PC-9 (cell line): ENCODE measurements at places on chromosomes 1 and 21.

- no peak for DNase-seq
These were observed 9.5 kb upstream of the NDUFS5 start for GRCh38 chr1:39016604-39017171.

DNA sequence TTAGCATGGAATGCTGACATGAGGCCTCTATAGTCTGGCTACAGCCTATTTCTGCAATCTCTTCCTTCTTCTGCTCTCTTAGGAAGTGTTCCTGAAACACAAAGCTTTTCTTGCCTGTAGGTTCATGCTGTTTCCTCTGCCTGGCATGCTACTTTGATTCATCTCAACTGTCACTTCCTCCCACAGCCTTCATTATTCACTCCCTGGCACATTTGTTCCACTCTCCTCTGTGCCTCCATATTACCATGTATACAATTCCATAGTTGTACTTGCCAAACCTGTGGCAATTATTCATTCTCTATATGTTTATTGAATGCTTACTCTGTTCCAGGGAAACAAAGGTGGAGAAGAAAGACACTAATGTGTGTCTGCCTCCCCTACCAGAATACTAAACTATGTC, 210.2 kb downstream of the LRRC7 start:
- no peak for DNase-seq

DNA sequence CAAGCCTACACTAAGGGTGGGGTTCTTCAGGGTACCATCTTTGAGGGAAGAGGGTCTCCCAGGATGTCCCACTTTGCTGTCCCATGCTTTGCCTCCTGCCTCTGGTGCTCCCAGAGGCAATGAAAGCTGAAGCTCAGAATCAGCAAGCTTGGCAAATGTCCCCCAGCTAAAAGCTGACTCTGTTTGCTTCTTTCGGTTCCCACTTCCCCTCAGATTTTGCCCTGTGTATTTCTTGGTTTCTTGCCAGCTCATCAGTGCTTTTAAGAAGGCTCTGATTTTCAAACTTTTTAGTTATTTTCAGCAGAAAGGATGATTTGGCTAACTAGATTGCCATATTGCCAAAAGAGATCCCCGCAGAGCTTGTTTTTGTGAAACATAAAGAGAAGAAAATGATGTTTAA, 33.1 kb upstream of the COG2 start:
- no peak for DNase-seq

- no peak for DNase-seq
These were observed 186.1 kb downstream of the TRABD2B start for GRCh38 chr1:47810964-47811682.

- DNase-seq = no peak
These were observed 319.9 kb upstream of the DUSP10 start for GRCh38 chr1:222061711-222062359.

GRCh38 chr1:2228694-2229036, 546 bp downstream of the SKI start:
- DNase-seq = no peak

GRCh38 chr1:42941640-42942330, 16.9 kb downstream of the SLC2A1 start:
- peak; percentile 92 for DNase-seq

GRCh38 chr1:20685099-20685662, 24.0 kb upstream of the DDOST start:
- DNase-seq = no peak

DNA sequence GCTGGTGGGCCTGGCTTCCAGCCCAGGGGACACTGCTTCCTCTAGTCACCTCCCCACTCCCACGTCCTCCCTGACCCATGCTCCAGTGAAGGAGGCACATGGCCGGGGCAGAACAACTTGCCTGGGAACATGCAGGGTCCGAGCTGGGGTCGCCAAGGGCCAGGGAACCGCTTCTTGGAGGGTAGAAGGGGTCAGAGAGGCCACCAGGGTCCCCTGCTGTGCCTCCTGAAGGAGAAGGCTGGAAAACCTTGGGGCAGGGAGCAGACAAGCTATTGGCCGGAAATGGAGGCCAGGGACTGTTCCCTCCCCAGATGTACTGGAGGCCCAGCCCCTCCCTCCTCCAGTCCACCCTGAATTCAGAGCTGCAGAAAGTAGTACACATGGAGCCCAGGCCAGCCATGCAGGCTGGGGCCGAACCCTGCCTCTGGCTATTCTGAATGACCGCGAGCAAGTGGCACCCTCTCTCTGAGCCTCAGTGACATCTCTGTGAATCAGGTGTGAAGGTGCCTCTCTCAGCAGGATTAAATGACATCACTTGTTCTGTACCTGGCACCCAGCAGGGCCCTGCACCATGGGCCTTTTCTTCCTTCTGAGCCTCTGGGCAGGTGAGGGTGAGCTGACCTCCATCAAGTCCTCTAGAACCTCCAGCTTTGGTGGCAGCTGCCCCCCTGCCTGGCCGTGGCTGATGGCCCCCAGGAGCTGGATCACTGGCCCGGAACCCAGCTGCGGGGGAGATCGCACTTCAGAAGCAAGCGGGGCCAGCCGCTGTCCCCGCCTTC, 15.7 kb downstream of the SPOCD1 start:
- no peak for DNase-seq

GRCh38 chr1:33167650-33168447, 14.0 kb downstream of the TRIM62 start:
- DNase-seq = peak; percentile 84

GRCh38 chr1:50346621-50347020, 76.6 kb downstream of the DMRTA2 start:
- DNase-seq = no peak

DNA sequence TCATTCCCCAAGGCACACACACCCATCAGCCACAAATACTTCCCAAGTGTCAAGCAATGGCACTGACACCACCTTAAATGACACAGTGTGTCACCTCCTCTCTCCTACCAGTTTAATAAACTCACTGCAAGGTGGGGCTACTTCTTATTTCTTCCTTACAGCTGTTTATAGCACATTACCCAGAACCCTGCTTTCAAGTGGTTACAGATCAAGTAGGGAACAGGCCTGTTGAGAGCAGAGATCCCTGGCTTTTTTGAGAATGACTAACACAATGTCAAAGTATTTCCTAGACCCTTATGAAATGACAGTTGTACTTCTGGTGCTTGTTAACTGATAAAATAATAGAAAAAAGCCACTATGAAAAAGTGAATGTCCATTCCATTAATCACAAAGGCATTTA, 19.8 kb downstream of the ZBTB17 start:
- DNase-seq = no peak

- DNase-seq = no peak
These were observed 450 bp downstream of the SDE2 start for GRCh38 chr1:225998560-225999226.

DNA sequence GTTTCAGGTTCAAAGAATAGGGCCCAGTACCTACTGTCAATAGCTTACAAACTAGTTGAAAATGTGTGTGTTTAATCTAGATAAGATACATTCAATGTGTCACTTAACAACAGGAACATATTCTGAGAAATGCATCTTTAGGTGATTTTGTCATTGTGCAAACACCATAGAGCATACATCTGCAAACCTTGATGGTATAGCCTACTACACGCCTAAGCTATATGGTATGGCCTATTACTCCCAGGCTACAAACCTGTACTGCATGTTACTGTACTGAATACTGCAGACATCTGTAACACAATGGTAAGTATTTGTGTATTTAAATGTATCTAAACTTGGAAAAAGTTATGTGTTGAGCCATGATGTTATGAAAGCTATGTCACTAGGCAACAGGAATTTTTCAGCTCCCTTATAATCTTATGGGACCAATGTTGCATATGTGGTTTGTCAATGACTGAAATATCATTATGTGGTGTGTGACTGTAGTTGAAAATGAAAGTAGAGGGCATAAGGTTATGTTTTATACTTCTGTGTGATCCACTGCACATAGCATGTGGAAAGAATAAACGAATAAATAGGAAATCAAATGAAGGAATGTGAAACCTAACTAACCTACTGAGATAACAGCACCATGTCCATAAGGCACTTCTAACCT, 129.0 kb upstream of the CAMK1G start:
- no peak for DNase-seq

- no peak for DNase-seq
These were observed 124.8 kb downstream of the CLEC20A start for GRCh38 chr1:178371933-178372388.

- DNase-seq = no peak
These were observed 9.3 kb downstream of the TMEM39B start for GRCh38 chr1:32082022-32082421.

- DNase-seq = no peak
These were observed 215.3 kb downstream of the SDCCAG8 start for GRCh38 chr1:243471026-243471685.

DNA sequence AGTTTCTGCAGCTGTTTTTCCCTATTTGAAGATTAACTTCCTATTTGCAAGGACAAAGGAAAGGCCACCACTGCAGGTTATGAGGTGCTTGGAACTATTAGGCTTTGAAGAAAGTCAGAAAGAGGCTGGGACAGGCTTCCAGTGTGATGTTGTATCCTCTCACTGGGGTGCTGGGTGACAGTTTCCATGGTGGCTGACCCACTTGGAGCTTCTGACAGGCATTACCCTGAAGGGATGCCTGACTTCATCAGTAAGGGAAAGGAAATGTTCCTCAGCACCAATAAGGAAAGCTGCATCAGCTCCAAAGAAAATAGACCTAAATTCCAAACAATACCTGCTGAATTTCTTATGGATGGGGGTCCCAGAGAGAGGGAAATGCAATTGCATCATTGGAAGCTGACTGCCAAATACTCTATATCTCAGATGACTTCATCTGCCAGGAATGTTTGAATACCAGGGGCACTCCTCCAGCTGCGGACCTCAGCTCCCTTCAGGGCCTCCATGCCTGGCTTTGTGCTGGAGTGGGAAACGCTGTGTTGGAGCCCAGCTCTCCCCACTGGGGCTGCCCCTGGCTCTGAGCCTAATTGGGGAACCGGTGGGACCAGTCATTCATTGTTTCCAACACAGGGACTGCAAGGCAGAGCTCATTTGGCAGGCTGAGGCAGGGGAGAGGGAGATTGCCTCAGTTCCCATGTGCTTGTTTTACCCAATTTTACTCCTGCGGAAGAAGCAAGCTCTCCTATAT, 76.6 kb downstream of the RGL1 start:
- peak; percentile 88 for DNase-seq

- DNase-seq = no peak
These were observed 9.5 kb upstream of the C1orf174 start for GRCh38 chr1:3909615-3910014.

DNA sequence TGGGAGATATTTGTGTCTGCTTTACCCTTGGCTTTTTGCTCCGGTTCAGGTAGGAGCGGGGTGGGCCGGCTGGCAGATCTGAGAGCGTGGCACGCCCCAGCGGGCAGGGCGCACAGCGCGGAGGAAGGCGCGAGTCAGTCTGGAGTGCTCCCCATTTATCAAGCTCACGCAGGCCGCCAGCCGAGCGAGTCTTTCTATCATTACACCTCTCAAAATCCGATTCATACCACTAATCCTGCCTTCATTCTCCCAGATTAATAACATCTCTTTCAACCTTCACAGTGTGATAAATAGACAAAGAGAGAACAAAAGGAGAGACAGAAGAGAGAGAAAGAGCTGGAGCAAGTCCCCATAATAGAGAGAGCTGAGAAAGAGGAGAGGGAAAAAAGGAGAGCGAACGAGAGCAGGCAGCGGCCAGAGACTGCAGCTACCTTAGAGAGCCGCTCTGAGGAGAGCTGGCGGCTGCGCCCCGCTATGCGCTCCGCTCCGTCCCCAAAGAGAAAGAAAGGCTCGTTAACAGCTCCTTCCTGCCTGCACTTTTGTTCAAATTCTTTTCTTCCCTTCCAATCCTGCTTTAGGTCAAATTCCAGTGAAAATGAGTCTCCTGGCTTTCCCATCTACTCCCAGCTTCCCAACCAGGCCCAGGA, 48.0 kb downstream of the DMAP1 start:
- no peak for DNase-seq

GRCh38 chr1:153633161-153633753, 609 bp upstream of the CHTOP start:
- DNase-seq = no peak

- no peak for DNase-seq
These were observed 93.8 kb upstream of the PLPPR4 start for GRCh38 chr1:99170516-99170915.

DNA sequence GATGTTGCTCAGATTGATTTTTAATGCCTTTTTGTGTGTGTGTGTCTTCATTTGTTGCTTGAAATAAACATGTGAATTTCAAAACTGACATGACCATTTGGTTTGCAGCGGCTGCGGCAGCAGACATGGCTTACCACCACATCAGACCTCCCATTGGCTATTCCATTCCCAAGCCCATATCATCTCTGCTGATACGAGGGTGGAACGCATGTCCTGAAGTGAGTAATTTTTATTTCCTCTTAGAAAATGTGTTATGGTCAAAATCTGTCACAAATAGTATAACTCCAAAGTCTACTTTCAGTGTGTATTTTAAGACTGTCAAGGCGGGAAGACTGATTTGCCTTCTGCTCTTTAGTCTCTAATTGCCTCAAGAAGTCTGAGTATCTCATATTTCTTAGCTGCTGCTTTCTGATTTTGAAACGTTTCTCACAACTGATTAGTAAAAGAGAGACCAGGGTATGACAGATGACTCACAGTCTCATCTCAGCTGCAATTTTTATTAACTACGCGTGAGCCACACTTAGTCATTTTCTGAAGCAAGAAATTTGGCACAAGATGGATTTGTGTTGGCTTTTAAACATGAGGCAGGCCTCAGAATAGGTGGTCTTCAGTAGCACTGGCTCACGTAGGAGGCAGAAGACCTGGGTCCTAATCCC, 49.0 kb downstream of the LRRC53 start:
- DNase-seq = no peak

- DNase-seq = no peak
These were observed 64.2 kb downstream of the MEF2D start for GRCh38 chr1:156436141-156437036.

- DNase-seq = no peak
These were observed 99.9 kb downstream of the LYST start for GRCh38 chr1:235766794-235767285.

GRCh38 chr1:16013220-16013907, 4.5 kb downstream of the HSPB7 start:
- DNase-seq = peak; percentile 63

- no peak for DNase-seq
These were observed 53.2 kb downstream of the CNN3 start for GRCh38 chr1:94873520-94874351.

- no peak for DNase-seq
These were observed 101.1 kb downstream of the RHOU start for GRCh38 chr1:228836427-228836826.

DNA sequence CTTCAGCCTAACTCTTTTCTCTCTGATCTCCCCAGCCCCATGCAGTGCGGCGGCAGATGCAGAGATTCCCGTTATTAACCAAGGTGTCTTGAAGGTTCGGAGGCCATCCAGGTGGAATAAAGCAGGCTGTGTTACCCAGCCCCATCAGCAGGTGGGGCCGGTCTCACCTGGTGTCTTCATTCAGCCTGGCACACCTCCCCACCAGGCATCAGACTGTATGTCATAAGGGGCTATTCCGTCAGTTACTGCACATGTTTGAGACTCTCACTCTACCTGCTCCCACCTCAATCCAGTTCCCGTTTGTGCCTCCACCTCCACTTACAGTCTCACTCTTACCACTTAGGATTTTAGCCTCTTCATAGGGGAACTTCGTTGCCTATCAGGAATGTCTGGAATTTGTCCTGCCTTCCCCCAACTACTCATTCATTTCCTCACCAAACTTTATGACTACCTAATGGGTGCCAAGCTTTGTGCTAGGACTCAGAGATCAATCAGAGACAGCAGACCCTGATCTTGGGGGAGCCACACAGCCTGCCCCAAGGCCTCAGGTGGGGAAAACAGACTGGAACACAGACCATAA, 170.2 kb downstream of the PLPP3 start:
- DNase-seq = peak; percentile 31
